ENCODE measurements at places on chromosomes 5 and 9. TPM values are rescaled to one million over a fixed set of nuclear protein-coding genes. Genes with fewer than 3 reads are reported as not detected.

DNA sequence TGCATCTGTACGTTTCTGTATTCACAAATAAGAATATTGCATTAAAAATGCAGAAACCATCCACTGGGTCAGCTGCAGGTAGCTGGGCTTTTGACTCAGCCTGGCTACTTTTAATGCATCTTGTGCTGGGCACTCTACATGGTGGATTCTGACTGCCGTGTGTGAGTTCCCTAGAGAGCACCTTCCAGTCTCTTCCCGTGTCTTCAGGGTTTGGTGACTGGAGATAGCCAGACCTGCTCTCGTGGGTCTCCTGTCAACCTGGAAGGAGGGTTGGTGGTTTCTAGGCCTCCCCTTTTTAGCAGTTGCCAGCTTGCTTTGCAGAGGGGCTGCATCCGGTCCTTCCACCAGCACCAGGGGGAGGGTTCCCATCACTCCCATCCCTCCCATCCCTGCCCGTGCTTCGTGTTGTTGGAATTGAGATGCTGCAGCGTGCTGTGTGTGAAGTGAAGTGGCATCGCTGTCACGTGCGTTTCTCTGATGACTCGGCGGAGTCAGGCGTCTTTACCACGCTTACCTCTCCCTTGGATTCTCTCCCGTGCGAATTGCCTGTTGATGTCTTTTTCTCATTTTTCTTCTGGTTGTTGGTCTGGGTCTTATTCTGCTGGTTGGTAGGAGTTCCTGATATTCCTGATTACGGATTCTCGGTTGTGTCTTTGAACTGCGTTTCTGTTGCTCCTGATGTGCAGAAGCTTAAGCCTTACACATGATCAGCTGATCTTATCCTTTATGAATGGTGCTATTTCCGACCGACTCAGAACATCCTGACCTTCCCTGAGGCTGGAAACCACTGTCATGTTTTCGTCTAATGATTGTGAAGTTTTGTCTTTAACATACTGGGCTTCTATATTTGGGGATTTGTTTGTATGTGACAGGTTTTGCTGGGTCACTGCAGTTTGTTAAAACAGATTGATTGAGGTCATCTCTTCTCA, 16.9 kb downstream of the FBXW5 start:
- no peak overlapping the region for H3K4me3 ChIP-seq
- no peaks in the 10 kb centered on the region for H3K36me3 ChIP-seq
- H3K27me3 ChIP-seq = no peaks in the 10 kb centered on the region
- no peaks in the 10 kb centered on the region for H3K4me1 ChIP-seq

DNA sequence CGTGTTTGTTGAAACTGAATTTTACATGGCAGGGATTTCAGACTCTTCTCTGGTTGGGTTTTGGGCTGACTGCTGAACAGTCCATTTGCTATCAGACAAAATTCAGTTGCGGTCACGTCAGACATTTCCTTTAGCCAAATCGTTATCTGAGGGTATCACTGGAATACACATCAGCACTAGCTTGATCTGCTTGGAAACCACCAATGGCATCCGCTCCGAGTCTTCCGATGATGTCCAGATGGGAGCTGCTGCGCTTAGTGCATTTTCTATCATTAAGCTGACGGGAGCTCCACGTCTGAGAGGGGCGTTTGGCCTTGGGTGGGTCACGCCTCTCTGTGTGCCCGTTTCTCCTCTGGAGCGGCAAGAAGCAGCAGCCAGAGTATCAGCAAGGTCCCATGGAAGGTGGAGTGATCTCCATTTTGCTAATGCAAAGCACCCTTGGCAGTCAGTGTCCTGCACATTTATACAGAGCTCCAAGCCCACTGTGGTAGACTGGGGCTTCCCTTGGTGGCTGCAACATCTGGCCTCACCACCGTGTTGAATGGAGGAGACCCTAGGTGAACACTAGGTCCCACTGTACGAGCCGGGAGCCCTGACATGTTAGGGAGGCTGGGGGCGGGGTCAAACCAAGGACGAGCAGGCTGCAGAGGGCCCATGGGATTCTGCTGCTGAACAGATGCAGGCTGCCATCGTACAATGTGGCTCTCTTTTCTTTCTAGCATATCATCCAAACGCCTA, 134.6 kb upstream of the PHYKPL start:
- H3K36me3 ChIP-seq = no peaks in the 10 kb centered on the region
- H3K4me3 ChIP-seq = no peak overlapping the region
- no peaks in the 10 kb centered on the region for H3K4me1 ChIP-seq
- H3K27ac ChIP-seq = no peak overlapping the region

GRCh38 chr9:38445154-38446043, 21.1 kb upstream of the IGFBPL1 start:
- H3K27me3 ChIP-seq = no peaks in the 10 kb centered on the region
- H3K27ac ChIP-seq = no peak overlapping the region

DNA sequence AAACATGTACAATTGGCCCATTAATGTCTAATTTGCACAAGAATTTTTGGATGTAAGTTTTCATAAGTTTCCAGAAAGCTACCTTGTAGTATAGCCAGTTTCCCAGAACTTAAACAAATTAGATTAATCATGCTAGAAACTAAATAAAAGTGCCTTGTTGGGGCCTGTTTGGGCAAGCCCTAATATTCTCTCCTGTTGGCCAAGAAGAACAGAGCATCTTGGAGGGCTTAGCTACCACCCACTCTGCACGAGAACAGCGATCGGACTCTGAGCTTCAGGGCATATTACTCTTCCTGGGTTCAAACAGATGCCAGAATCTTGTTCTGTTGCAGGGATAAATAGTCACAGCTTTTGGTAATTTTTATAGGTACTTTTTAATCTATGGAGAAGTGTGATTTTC, 88.2 kb downstream of the GAS1 start:
- no peaks in the 10 kb centered on the region for H3K27me3 ChIP-seq
- no peak overlapping the region for H3K27ac ChIP-seq
- H3K4me3 ChIP-seq = no peak overlapping the region
- DNase-seq = no peak
- no peaks in the 10 kb centered on the region for H3K36me3 ChIP-seq
- no peaks in the 10 kb centered on the region for H3K4me1 ChIP-seq

GRCh38 chr5:65461490-65461889, 20.2 kb downstream of the ADAMTS6 start:
- no peaks in the 10 kb centered on the region for H3K4me1 ChIP-seq
- no peaks in the 10 kb centered on the region for H3K36me3 ChIP-seq
- no peaks in the 10 kb centered on the region for H3K27me3 ChIP-seq
- no peak for DNase-seq
- H3K4me3 ChIP-seq = no peak overlapping the region

DNA sequence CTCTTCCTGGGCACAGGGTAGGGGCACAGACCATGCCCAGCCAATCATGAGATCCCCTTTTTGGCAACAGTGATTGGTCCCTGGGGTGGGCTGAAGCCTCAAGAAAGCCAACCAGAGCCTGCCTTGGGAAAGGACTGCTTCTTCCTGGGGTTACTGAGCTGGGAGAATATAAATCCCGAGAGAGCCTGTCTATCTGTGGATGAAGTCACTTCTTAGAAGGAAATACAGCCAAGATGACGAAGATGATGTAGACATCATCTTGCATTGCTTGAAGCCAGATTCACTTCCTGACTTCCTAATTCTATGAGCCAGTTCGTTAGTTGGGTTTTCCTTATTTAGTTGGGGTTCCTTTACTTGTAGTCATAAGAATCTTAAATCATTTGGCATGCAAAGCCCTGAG, 50.1 kb upstream of the PWWP2A start:
- H3K4me3 ChIP-seq = no peak overlapping the region
- peak overlapping the region; percentile 71 for H3K27ac ChIP-seq
- H3K27me3 ChIP-seq = no peaks in the 10 kb centered on the region
- peak; percentile 27 for DNase-seq
- peaks cover 13% of the 10 kb centered on the region for H3K4me1 ChIP-seq
- H3K36me3 ChIP-seq = no peaks in the 10 kb centered on the region

Gene SMIM32
- 3.0 TPM for total RNA-seq

Gene ARL14EPL
- not detected for total RNA-seq

Gene CTNNAL1
- total RNA-seq = 36.2 TPM
